Dermis blood vessel endothelial cell (primary cell): ENCODE measurements at places on chromosomes 5 and 9. TPM values are rescaled to one million over a fixed set of nuclear protein-coding genes. Genes with fewer than 3 reads are reported as not detected.

Gene PFN3
- not detected in 2 replicates for total RNA-seq

Gene KCNN2
- total RNA-seq = 0.79 and 1.4 TPM in 2 replicates

Gene ADGRD2
- total RNA-seq = not detected in 2 replicates

Gene CDH6
- 0.56 and 1.5 TPM in 2 replicates for total RNA-seq

Gene PCDHB3
- 0.51 TPM in 2 replicates for total RNA-seq
